NK-92 treated with Interleukin-12 subunit alpha and Interleukin-12 subunit beta, amount 100 ng/mL, for 24 hours (cell line): ENCODE measurements at places on chromosomes 12 and 14.
A peak's percentile ranks its signal among the peaks of the same experiment; 100 is the strongest.

DNA sequence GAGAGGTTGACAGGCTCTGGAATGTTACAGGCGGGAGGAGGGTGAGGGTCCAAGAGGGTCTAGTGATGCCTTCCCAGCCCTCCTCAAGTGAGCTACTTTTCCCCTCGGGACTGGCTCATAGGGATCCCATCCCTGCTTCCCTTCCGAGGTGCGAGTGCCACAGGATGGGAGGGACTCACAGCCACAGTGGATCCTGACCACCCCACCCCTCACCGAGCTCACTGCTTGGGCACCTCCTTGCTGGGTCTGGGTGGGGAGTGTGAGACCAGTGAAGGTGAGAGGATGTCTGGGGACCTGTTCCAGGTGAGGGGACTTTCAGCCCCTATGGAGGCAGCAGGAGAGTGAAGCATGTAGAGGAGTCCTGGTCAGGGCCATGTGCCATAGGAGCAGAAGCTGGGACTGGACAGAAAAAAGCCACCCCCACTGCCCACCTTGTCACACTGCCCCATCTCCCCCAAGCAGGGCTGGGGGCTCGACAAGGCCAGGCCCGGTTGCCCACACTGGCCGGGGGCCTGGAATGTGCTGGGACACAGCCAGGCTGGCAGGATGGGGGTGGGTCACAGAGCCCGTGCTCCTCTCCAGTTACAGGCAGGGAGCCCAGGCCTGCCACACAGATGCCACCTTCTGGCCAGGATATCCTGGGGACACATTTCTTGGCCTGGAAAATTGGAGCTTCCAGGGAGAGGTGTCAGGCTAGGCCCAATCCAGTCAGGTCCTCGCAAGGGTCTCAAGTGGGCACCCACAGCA is 1.7 kb upstream of the TNS2 start:
- DNase-seq = no peak

GRCh38 chr12:95096852-95097251 is 23.4 kb upstream of the NR2C1 start:
- DNase-seq = no peak

GRCh38 chr14:83470466-83470865 is 1936.8 kb upstream of the SEL1L start:
- DNase-seq = no peak

GRCh38 chr14:99606359-99606758 is 2.4 kb upstream of the CCDC85C start:
- no peak for DNase-seq

- no peak for DNase-seq
Measured at GRCh38 chr12:120764816-120765215, 39.2 kb downstream of the ACADS start.

GRCh38 chr14:20548414-20549158 is 12.3 kb downstream of the RNASE9 start:
- no peak for DNase-seq

- DNase-seq = no peak
Measured at GRCh38 chr14:79043194-79043889, 873.2 kb downstream of the NRXN3 start.

DNA sequence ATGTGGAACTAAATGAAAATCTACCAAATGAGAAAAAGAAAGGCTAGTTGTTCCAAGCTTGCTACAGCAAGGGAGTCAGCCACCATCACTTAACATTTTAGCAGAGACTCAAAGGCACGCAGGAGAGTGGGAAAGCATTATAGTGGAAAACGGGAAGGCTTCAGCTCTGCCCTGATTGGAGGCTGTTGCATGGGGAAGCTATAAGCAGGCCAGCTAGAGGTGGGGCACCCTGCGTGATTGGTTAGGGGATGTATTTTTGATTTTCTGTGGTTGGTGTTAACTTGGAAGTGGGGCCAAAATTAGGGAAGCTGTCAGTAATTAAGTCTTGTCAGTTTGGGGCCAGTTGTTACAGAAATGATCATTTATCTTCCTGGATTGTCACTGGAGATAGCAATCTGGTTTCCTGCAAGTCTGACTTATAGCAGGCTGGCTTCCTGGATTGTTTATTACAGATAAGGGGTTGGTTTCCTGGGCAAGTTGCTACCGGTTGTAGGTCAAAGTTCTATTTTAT is 93.9 kb downstream of the FAR2 start:
- no peak for DNase-seq

DNA sequence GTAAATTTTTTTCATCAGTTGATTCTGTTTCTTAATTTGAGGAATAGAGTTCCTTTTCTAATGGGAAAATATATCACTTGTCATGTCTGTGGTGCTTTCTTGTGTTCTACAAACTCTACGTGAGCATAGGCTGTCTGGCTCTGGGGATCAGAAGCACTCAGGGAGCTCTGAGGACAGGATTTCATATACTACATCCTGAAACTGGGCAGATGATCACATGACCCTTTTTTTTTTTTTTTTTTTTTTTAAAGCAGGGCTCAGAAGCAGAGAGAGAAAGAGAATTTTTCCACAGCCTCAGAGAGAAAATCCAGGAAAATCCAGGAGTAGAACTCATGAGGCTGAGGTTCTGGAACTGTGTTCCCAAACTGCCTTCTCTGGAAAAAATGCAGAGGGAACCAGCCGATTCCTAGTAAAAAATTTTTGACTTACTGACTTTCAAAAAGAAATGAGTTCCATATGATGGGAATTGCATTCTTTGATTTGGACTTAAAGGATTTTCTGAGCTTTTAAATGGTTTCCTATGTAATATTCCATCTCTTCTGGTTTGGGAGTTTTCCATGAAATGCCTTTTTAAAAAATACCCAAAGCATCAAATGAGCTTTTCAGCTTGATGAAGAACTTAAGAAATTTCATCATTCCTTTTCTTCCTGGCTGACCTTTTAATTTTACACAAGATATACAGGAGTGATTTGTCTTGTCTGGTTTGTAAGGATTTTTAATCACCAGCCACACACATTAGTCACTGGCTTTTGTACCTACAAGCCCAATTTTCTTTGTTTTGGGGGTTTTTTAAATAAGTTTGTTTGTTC is 183.1 kb upstream of the HIF1A start:
- no peak for DNase-seq

GRCh38 chr12:11233532-11233931 is 36.0 kb downstream of the PRB3 start:
- no peak for DNase-seq

- DNase-seq = no peak
Measured at GRCh38 chr12:60451457-60451856, 855.6 kb downstream of the SLC16A7 start.

GRCh38 chr12:114944736-114945135 is 260.8 kb upstream of the TBX3 start:
- no peak for DNase-seq

- DNase-seq = no peak
Measured at GRCh38 chr12:82919388-82920054, 232.8 kb downstream of the TMTC2 start.

GRCh38 chr12:132288516-132289215 is 40.7 kb downstream of the GALNT9 start:
- DNase-seq = no peak

- no peak for DNase-seq
Measured at GRCh38 chr12:26029736-26030022, 71.2 kb downstream of the RASSF8 start.

DNA sequence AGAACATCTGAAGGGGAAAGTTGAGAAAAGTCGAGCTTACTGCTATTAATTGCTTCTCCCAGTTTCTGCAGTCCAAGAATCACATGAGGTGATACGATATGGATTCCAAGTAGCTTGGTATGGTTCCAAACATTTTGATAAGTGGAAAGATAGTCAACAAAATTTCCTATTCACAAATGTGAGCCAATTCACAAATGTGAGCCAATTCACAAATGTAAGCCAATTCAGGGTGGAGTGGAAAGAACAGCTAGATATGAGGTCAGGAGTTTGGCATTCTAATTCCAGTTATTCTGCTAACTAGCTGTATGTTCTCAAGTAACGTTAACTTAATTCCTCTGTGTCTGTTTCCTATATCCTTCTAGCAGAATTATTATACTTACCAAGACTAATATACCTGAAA is 37.6 kb upstream of the DHRS4 start:
- DNase-seq = no peak

DNA sequence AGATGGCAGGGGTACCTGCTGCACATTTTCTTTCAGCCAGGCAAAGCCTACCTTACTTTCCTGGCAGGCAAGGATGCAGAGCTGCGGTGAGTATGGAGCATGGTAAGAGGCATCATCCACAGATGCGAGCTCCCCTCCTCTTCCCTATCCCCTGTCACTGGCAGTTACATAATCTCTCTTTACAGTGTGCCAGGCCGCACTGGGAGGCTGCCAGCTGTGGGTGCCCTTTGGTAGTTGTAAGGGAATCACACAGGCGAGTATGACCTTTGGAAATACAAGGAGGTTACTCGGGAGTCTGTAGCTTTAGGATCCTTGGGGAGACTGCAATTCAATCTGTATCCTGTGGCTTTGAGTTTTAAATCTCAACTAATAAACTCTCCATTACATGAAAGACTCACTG is 132.5 kb downstream of the KTN1 start:
- no peak for DNase-seq

DNA sequence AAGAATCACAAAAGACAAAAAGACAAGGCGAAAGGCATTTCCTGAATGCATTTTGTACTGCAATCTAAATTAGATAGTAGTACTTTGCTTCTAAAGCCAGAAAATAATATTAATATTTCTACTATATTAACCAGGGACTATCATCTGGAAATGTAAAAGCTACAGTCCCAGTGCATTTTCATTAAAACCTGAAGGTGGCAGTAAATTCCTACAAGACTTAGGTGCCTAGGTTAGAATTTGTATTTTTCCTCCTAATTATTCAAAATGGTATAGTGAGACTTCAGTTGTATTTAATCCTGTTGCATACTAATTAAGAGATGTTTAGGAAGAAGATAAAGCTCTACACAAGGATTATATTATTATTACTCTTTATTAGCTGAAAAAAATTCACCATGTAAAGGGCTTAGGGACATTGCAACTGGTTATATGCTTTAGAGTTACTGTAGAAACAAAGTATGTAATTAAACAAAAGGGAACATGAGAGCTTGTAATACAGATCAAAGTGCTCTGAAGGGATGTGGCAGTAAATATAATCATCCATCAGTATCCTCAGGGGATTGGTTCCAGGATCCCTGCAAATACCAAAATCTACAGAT is 53.6 kb downstream of the BRMS1L start:
- DNase-seq = no peak

- no peak for DNase-seq
Measured at GRCh38 chr14:71208702-71209357, 301.6 kb downstream of the PCNX1 start.

DNA sequence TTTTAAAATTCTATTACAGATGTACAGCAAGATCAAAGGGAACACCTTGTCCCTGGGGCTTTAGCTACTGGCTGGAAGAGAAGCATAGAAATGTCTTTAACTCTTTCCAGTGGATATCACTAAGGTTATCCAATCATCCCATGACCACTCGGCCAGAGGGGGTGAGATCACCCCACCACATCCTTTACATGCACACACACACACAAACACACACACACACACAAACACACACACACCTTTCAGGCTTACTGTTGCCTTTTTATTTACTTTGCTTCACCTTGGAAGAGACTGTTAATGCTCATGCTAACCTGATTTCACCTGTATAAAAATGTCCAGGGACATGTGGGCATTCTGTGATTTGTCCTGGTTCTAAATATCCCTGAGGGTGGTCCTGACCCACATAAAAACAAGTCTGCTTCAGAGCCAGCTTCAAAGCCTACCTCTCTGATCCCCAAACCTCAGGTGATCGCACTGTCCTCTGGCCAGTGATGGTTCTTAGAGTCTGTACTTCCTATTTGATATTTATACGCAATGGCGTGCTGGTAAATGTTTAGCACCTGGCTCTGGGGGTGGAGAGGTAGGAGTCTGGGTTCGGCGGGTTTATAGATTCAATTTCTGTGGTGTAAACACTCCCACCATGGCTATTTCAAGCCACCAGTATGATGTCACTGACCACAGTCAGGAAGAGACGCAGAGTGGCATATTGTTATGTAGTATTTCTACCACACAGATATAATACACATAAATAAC is 166.1 kb upstream of the EEA1 start:
- peak; percentile 7 for DNase-seq

GRCh38 chr12:56931474-56931978 is 2.7 kb downstream of the SDR9C7 start:
- DNase-seq = no peak

DNA sequence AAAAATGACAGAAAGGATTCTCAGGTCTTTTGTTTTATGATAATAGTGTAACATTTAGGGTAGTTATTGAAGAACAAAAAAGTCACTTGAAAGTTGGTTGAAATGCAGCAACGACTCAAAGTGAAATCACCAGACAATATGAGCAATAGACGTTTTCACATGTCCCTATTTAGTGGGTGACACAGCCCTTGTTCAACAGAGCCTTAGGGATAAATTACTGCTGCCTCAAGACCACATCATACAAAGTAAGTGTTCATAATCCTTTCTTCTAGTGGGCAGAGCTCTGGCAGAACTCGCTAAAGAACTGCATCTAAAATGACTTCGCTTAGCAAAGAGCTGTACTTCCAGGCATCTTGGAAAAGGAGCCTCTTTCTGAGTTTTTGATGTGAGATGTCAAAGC is 128.5 kb upstream of the LMNTD1 start:
- DNase-seq = no peak

DNA sequence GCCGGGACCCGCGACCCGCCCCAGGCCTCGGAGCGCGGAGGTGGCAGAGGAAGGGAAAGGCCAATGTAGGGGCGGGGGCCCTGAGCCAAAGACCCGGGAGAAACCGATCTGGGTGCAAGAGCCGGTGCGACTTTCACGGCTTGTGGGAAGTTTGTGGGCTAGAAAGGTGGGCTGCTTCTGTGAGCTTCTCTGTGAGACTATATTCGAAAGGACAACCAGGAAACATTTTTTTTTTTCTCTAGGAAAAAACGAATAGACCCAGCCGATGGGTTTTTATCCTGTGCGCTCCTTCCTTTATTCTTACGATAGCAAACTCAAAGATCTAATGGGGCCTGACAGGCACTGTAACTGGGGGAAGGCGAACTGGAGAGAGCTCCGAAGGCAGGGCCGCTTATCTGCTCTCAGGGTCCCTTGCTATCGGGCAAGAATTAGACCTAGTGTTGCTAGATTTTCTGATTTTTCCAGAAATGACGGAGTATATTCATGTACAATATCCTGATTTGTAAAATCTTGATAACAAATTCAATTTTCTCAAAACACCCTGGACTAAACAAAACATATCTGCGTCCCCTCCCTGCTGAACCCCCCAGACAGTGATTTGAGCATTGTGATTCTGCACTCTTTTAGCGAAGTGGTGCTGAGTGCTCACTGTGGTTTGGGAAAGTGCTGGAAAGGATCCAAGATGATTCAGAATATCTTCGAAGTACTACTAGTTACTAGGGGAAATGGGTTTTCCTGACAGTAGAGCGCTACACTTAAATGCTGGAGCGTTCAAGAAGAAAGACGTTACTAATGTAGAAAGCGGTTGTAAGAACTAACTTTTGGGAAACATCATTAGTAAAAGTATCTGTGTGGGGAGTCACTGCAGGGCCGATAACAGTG is 563 bp upstream of the STXBP6 start:
- no peak for DNase-seq
